ENCODE measurements at places on chromosomes 2 and 18.

GRCh38 chr18:25052511-25052921, 299.4 kb downstream of the ZNF521 start:
- DNase-seq, result no peak

DNA sequence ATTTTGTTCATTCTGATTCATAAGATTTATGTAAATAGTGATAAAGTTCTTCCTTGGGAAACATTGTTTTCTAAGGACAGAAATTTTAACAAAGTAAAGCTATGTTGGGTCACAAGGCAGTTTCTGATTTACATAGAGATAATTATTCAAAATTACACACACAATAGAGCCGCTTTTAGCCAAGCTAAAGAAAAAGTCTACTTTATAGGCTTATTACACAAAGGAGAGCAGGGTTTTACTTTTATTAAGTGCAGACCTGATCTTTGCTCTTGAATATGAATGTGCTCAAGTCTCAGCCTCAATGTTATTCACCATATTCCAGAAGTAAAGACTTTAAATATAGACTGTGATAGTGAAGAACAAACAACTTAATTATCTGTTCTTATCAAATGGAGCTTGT, 787.8 kb upstream of the LINC00305 start:
- DNase-seq, result no peak

DNA sequence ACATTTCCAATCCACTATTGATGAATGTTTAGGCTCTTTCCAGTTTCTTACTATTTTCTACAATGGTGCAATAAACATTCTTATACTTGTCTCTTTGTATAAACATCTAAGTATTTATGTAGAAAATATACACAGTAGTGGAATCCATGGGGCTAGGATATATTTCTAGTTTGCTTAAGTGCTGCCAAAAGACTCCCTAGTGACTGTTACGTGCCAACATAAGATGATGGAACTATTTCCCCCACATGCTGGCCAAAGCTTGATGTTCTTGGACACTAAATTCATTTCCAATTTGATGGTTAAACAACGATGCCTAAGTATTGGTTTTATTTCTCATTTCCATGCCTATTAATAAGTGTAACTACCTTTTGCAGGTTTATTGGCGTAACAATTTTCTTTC, 378.4 kb upstream of the HNRNPA3 start:
- no peak for DNase-seq

- no peak for DNase-seq
Measured at GRCh38 chr2:58158481-58158880, 82.6 kb downstream of the FANCL start.

GRCh38 chr2:174717273-174717672, 47.0 kb downstream of the CHRNA1 start:
- DNase-seq, result no peak

- no peak for DNase-seq
Measured at GRCh38 chr2:25305775-25306174, 36.0 kb downstream of the DNMT3A start.

GRCh38 chr2:27495840-27496356, 741 bp upstream of the GCKR start:
- DNase-seq, result no peak

- DNase-seq, result no peak
Measured at GRCh38 chr2:110205660-110206455, 1.0 kb upstream of the NPHP1 start.

DNA sequence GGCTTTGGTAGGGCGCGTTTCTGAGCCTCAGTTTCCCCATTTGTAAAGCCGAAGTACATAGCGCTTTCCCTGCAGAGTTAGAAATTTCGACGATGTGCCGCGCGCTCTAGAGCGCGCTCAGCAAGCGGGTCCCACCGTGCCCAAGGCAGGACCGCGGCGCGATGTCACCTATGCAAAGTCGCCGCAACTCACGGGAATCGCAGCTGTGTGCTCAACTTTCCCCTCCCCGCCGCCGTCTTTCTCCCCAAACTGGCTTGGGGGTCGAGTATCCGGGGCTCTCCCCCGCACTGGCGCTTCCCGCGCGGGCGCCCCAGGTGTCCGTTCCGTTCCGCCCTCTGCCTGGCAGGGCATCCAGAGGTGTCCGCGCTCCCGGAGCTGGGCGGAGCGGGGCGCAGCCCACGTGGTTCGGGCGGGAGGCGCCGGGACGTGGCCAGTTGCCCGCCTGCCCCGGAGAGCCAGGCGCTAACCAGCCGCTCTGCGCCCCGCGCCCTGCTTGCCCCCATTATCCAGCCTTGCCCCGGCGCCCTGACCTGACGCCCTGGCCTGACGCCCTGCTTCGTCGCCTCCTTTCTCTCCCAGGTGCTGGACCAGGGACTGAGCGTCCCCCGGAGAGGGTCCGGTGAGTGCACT, at the start of gene MLPH:
Gene MLPH (plus strand): TSS at position 433 of the 630 bp plus-strand sequence. CDS start 6,176 bp downstream, outside the sequence.
- no peak for DNase-seq

GRCh38 chr2:37396890-37397565, 52.6 kb downstream of the QPCT start:
- no peak for DNase-seq

DNA sequence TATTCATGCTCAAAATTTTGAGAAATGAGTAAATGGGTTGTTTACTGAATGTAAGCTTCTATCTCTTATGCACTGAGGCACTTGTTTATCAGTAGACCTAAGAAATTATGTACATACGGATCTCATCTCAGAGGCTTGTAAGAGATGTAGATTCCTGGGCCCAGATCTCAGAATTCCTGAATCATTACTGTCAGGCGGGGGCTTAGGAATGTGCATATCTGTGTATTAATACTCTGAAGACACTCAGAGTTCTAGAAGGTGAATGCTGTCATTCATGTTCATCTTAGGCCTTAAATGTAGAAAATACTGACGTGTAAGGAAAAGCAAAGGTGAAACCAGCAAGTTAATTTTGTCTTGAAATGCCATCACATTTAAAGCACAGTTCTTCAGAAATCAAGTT, 169.6 kb downstream of the FMNL2 start:
- DNase-seq, result no peak

- no peak for DNase-seq
Measured at GRCh38 chr2:235537186-235537585, 43.3 kb downstream of the AGAP1 start.

GRCh38 chr18:37565101-37565976, at the start of gene CELF4:
CELF4 (minus strand) TSS chr18:37565798.
- DNase-seq, result no peak

DNA sequence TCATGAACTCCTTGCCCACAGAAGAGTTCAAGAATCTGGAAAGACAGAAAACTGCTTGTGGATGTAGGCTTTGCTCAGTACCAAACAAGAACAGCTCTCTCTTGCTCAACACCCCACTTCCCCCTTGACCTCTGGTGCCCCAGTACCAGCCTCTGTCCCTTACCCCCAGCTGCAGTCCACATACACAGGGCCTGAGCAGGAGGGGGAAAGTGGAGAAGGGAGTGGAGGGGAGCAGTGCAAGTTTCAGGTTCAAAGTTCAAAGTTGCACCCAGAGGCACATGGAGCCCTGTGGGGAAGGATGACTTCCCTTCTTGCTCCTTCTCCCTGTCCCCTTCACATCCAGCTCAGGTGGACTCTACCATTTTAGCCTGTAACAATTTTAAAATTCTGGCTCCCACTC, 61.1 kb upstream of the LPIN2 start:
- no peak for DNase-seq

- no peak for DNase-seq
Measured at GRCh38 chr2:144382849-144383248, 137.1 kb downstream of the ZEB2 start.

DNA sequence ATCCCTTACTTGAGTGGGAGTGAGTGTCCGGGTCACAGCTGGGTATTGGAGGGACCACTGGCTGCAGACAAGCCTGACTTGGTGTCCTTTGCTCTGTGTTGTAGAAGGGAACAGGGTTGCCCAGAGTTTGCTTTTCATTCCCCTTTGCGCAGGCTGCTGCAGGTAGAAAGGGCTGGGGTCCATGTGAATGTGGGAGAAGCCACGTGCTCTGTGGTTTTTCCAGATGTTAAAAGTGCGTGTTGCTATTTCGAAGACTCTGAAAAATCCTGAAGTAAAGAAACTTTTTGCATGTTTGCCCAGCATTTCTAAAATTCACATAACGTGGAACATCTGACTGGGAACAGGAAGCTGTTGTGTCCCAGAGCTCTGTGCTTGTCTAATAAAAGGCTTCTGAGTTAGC, 28.8 kb downstream of the GLI2 start:
- no peak for DNase-seq

- no peak for DNase-seq
Measured at GRCh38 chr2:31251018-31251417, 17.1 kb downstream of the EHD3 start.

GRCh38 chr2:24774373-24774772, 18.8 kb downstream of the PTRHD1 start:
- no peak for DNase-seq

DNA sequence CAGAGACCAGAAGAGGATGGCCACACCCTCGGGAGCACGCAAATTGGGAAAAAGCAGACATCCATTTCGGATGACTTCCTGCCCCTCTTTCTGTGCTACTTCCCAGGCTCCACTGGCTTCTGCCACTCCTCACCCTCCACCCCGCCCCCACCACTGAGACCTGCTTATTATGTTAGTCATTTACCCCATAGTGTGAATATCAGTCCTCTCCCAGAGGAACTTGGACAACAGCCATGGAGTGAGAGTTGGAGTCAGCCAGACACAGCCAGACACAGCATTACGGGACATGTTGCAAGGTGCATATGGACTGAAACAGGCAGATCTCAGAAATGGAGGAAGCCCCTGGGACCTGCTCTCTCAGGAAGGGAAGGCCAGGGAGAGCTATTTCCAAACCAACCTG, 51.8 kb downstream of the CTIF start:
- no peak for DNase-seq

DNA sequence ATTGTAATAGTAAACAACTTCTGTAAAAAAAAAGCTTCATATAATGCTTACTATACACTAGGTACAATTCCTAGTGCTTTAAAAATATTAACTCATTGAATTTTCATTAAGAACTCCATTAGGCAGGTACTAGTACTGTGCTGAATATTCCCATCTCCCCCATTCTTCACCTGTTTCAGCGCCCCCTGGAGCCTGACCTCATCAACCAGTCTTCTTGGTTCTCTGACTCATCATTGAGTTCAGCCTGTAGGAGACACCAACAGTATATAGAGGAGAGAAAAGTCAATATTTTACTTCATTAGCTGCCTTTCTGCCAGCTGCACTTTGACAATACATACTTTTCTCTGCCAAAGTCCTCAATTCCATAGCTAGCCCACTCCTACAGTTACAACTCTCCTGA, 1009.9 kb upstream of the KLHL29 start:
- DNase-seq, result no peak

GRCh38 chr2:236793023-236794011, 223.7 kb downstream of the ACKR3 start:
- DNase-seq, result no peak

- DNase-seq, result no peak
Measured at GRCh38 chr2:120910164-120910563, 174.5 kb downstream of the GLI2 start.

DNA sequence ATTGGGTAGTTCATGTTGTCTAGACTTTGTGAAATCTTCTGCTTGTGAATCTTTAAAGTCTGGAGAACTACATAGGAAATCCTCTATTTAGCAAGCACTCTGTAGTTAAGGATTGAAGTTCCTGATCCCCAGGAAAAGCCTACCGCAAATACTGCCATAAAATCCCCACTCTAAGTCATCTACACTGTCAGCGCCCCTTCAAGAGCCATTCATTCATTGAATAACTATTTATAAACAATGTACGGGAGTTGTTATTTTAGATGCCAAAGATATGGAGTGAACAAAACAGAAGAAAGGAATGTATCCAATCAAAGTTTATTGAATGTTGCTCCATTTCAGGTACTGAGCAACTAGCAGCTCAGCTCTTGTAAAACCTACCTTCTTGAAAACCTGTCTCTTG, 36.5 kb upstream of the SLC39A10 start:
- DNase-seq, result no peak

DNA sequence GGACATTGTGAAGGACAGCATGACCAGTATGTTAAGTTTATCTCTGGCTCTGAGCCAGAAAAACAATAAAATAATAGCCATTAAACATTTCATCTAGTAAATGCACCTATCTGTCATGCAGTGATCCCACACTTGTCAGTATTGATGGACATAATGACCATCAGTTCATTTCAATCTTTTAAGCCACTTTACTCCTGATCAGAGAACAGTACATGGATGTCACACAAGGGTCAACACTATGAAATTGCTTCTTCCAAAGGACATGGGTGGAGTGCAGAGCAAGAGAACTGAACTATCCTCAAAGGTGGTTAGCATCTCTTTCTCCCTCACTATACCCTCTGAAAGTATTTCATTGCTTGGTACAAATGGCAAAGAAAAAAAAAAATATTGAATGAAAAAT, 816.0 kb upstream of the GYPC start:
- no peak for DNase-seq

DNA sequence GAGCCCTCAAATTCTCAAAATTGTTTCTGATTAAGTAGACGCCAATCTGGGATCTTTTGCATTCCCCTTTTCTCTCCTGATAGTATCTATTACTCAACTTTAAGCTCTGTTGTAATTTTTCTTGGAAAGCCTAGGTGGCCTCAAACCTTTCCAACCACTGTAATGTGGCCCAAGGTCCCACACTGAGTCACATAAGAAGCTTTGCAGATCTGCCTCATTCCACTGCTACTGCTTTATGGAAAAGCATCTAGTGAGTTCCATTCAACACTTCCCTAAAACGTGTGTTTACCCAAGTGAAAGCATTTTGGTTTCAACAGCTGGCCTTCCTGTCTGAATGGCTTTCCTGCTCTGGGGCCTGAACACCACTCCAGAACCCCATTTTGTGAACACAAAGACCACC, 493.6 kb upstream of the SPHKAP start:
- no peak for DNase-seq

- DNase-seq, result no peak
Measured at GRCh38 chr2:97963079-97963406, 32.7 kb downstream of the TMEM131 start.

- DNase-seq, result no peak
Measured at GRCh38 chr2:1488851-1489250, 75.6 kb downstream of the TPO start.

DNA sequence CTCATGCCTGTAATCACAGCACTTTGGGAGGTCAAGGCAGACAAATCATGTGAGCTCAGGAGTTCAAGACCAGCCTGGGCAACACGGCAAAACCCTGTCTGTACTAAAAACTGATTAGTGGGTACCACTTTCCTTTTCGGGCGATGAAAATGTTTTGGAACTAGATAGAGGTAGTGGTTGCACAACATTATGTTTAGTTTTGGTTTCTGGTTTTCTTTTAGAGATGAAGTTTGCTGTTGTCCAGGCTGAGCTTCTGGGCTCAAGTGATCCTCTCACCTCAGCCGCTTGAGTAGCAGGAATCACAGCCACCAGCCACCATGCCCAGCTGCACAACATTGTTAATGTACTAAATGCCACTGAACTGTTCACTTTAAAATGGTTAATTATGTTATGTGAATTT, 27.6 kb downstream of the AAK1 start:
- no peak for DNase-seq

DNA sequence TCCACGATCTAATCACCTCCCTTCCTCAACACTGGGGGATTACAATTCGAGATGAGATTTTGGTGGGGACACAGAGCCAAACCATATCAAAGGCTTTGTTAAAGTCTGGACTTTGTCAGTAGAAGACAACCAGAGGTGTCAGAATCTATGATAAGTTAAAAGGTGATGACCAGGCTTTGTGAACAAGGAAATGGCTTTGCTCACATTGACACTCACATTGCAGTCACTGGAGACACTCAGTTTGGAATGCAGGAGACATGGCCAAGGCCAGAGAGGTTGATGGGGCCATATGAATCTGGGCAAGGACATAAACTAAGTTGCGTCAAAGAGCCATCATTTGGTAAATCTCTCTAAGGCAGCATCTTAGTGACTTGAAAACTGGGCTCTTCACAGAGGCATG, 678.2 kb upstream of the FSHR start:
- no peak for DNase-seq

- no peak for DNase-seq
Measured at GRCh38 chr2:240256704-240257637, 116.5 kb upstream of the OTOS start.

All from stimulated activated CD4-positive, alpha-beta T cell treated with anti-CD3 and anti-CD28 coated beads, Interleukin-1b, Interleukin-23, amount 100 ng/mL, for 24 hours (primary cell).